ENCODE measurements at places on chromosomes 5 and 9.

DNA sequence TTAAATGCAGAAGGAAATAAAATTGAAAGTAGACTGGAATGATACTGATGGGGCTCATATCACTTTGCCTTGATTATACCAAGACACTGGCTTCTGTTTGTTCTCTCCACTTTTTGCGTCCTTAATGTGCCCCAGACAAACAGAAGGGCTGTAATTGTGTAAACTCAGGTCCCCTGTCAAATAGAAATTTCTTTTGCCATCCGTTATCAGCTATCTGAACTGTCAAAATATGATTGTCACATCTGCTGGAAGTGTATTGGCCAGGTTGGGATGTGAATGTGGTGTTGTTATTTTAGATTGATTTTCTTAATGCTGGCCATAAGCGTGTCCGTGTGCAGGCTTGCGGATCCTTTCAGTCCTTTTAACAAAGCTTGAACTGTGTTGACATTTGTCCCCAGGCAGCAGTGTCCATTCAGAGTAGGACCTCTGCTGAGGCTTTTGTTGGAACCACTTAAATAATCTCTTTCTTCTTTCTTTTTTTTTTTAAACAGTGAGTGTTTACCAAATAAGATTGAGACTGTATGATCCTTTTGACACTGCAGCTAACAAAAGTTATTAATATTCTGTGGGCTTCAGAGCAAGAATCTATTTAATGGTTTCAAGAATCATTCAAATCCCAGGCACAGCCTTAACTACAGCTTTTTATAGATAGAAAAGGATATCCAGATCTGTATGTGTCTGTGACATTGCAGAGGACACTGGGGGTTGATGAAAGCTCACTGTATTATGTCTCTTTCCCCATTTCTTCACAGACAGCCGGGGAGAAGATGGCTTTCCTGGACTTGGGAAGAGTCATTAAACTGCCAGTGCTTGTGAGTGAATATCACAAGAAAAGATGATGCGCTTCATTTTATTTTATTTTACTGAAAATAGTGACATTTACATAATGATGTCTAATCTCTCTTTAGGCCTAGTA is 171.7 kb downstream of the ZNF608 start:
- no peak for DNase-seq

DNA sequence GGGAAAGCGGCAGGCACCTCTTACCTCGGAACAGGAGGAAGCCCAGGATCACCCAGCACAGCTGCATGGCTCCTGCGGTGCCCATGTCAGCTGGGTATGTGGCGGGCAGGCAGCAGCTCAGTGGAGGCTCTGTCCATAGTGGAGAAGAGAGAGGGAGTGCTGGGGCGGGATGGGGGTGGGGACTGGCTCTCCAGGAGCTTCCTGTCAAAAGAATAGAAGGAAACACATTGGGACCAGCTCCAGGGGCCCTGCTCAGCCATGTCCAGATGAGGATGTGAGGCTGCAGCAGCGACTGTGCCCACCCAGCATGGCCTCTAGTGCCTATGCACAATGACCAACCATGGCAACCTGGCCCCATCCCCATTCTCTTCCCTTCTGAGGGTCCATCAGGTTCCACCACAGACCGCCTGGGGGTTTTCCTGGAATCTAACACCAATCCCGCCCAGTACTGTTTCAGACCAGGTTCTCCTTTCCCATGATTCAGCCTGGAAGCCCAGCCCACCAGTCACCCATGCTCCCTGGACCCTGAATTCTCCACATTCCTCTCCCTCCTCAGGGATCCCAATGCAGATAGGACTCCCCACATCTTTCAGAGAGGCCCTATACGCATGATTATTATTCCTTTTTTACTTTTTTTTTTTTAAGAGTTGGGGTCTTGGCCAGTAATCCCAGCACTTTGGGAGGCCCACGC is at the start of gene ECSCR:
Gene ECSCR (minus strand): TSS at position 158 of the 691 bp plus-strand sequence. CDS start 73 bp downstream, at position 85.
- no peak for DNase-seq

GRCh38 chr5:169341556-169341955 is 40.6 kb upstream of the SLIT3 start:
- no peak for DNase-seq

DNA sequence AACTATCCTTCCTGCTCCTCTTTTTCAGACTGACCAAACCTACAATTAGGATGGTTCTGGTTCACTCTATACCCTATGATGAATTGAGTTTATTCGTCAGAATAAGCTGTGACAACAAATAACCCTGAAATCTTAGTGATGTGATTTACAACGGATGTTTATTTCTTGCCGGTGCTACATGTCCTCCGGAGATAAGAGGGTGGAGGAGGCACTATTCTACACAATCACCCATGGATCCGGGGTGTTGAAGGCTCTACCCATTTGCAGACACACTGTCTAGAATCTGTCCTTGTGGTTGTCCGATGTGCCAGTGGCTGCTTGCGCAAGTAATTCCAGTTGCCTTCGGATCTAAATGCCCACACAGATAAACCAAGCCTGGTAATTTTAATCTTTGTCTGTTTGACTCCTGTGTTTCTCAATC is 44.7 kb downstream of the CDC14B start:
- DNase-seq: no peak

- DNase-seq: peak; percentile 19
Observed at GRCh38 chr5:32690153-32690552, 21.0 kb upstream of the NPR3 start.

GRCh38 chr5:103094737-103095136 is 25.2 kb downstream of the GIN1 start:
- no peak for DNase-seq

All from SW 1271 (cell line).